GM06990 (cell line): ENCODE measurements at places on chromosomes 3 and 15.

DNA sequence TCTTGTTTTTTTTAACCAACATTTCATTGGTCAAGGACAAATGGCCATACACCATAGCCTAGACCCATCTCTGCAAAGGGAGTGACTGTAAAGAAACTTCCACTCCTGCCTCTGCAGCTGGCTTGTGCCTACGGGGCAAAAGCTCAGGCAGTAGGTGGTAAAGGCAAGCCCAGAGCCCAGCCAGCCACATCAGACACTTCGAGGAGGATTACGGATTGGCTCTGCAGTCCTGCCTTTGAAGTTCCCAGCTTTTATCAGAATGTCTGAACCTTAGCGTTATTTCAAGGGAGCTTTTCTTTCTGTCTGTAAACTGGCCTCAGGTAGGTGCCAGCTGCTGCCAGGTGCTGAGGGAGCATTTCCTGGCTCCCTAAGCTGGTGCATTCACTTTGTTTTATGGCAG lies 15.6 kb downstream of the ZNF710 start:
- DNase-seq: no peak

- no peak for DNase-seq
Measured at GRCh38 chr3:10357095-10357494, 36.2 kb upstream of the SEC13 start.

- no peak for DNase-seq
Measured at GRCh38 chr3:113629584-113630421, 66.6 kb downstream of the USF3 start.

GRCh38 chr3:51937014-51937413 lies 4.7 kb downstream of the RRP9 start:
- DNase-seq: no peak

GRCh38 chr3:155859859-155860258 lies 5.6 kb upstream of the SLC33A1 start:
- DNase-seq: no peak

- DNase-seq: no peak
Measured at GRCh38 chr15:71530116-71530515, 280.2 kb upstream of the NR2E3 start.

GRCh38 chr3:85303156-85303555 lies 344.4 kb downstream of the CADM2 start:
- no peak for DNase-seq

DNA sequence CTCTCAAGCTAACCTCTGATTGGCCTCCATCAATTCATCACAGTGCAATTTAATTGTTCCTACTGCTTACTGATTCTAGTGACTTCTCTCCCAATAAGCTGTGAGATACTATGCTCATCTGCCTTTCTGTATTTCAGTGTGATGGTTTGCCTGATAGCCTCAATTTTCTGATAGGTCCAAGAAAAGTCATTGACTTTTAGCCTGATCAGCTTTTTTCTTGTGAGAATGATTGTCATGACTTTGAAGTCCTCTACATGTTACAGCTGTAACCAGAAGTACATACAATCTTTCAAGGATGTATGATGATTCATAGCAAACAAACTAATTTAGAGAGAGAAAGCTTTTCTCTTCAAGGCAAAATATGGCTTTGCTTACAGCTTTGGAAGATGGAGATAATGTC lies 463.8 kb upstream of the CNTN3 start:
- DNase-seq: no peak

- no peak for DNase-seq
Measured at GRCh38 chr3:30448450-30449289, 157.7 kb upstream of the TGFBR2 start.

DNA sequence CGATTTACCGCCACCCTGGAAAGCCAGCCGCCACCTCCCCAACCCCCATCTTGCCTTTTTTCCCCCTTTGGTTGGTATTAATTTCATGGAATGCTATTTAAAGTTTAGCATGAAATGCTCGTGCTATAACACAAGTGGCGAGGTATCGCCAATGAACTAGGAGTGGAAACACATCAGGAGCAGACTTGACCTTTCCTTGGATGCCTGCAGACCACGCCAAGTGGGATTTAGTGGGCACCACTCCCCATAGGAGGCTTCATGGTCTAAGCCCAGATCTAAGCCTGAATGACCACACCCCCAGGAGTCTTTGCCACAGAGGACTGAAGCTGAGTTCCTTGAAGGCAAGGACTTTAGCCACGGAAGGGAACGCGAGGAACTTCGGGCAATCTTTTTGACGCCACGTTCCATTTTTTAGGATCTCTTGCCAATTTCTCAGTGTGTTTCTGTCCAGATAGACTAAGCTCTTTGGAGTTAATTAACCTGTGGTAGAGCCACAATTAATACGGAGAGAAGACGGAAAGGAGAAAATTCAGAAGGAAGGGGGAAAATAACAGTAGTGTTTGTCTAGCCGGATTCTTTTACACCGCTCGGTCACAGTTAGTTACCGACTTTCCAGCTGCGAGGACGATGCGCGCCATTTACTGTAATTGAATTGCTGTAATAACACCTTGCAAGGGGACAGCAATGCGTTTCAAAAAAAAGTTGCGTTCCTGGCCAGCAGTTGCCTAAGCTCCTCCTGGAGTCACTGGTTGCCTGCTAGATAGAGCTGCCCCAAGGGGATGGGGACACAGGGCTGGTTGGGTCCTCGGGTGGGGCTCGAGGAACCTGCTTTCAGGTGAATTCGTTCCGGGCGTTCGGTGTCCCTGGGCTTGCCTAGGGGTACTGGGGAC lies 37.1 kb downstream of the NR2F2 start:
- no peak for DNase-seq

DNA sequence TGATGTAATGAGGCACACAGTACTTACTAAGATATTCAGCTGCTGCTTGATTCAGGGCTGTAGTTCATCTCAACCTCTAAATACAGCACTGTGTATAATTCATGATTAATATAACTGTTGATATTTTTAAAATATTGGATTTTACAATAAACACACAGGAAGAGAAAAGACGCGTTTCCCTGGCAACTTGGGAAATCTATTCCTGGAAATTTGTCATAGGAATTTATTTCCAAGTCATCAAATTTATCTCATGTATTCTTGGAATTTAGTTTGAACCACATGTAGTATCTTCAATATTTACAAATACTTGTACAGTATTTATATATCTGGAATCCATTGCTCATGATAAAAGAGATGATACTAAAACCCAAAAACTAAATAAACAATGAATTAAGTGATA lies 30.6 kb downstream of the EPHA3 start:
- DNase-seq: no peak

- no peak for DNase-seq
Measured at GRCh38 chr15:67834581-67835296, 5.1 kb downstream of the RNU6-1 start.

GRCh38 chr3:187994221-187995042 lies 159.5 kb upstream of the LPP start:
- no peak for DNase-seq

DNA sequence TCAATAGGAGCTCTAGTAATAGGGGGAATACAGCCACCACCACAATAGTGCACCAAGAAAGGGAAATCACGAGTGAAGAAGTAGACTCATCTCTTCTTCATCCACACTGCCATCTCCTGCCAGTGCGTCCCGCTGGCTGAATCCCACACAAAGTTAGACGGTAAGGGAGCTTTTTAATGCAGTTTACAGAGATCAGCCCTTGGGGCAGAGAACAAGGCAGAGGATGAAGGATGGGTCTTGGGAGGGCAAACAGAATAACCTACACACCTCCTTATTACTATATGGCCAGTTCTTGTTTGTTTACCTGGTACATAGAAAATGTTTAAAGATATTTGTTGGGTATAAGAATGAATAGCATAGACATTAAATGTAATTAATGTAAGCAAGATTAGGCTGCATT lies 11.0 kb upstream of the DPH6 start:
- no peak for DNase-seq

GRCh38 chr15:57609805-57610529 lies 18.3 kb downstream of the MYZAP start:
- DNase-seq: no peak

DNA sequence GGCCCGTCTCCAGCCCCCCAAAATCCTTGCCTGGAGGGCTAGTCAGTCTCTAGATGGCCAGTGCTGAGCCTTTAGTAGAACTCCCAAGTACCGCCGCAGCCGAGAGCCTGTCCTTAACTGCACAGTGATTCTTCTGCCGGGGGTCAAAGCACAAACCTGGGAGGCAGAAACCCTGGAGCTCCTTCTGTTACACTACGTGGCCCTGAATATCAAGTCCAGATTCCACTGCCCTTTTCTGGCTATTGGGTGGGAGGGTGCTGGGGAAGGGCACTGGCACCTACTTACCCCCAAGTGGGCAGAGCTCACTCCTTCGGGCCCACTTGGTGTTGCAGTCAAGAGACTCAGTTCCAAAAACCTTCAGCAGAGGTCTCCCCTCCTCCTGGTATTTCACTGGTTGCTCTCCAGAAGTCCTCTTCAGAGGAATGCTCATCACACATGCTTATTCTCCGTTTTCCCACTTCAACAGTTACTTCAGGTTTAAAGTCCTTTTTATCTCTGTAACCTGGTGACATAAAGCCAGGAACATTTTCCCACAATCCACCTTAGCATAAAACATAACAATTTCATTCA lies 10.8 kb downstream of the PDHB start:
- no peak for DNase-seq

- DNase-seq: no peak
Measured at GRCh38 chr15:51846066-51846462, 16.6 kb downstream of the TMOD3 start.

DNA sequence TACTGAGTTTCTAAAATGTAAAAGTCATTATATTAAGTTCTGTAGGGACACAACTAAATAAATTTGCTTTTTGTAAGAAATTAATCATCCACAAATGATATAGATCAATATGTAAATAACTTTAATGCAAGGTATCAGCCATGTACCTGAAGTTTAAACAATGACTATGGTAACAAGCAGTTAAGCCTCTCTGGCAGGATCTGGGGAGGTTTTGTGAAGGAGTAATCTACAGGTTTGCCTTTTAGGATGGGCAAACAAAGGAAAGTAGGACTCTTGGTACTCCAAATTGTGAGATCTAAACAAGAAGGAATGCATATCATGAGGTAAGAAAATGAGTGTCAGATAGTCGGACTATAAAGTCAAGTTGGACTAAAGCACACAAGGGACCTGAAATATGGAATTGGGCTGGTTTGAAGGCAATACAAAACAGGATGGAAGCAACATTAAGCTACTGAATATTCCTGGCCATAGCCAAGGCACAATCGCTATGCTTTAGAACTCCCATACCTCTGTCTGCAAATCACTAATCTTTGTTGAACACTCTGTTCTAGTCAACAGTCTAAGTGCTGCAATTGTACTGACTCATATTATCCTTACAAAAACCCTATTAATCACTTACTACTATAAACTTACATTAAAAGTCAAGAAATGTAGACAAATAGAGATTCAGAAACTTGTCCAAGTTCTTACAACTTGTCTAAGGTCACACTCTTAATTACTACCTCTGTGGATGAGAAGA lies 412.8 kb downstream of the DIPK2A start:
- DNase-seq: no peak

DNA sequence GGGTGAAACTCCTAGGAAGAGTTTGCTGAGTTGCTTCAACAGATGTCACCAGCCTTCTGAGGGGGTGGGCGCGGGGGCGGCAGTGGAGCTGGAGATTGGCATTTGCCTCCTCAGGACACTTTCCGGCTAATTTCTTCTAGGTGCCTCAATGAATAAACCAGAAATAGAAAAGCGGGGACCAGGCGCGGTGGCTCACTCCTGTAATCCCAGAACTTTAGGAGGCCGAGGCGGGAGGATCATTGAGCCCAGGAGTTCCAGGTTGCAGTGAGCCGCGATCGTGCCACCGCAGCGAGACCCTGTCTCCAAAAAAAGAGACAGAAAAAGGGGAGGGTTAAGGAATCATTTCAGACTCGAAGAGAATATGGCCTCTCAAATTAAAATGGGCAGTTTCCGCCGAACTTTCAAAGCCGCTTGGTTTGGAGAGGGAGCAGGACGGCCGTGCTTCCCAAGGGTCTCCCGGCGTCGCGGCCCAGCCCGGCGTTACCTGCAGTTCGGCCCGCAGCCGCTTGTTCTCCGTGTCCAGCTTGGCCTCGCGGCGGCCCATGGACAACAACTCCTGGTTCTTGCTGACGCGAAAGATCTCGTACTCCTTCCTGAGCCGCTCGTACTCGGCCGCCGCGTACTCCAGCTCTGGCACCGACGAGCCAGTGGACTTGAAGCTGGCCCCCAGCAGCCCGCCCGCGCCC lies 587 bp downstream of the NPHP3 start:
- peak; percentile 12 for DNase-seq

GRCh38 chr3:168847291-168847883 lies 751.7 kb upstream of the GOLIM4 start:
- DNase-seq: no peak

DNA sequence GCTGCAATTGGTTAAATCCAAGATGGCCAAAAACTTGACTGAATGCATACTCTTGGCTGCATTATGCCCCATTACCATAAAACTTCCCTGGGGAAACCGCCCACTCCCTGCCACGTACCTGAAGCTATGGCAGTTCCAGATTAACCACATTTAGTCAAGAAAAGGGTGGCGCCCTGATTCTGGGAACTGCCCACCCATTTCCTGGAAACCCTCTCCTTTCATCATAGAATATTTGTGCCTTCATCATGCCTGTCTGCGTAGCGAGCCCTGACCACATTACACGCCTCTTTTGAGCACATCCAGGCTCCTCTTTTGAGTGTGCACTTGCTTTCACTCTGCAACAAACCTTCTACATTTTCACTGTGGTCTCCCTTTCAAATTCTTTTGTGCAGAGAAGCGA lies 5.2 kb downstream of the LINS1 start:
- DNase-seq: peak; percentile 51

GRCh38 chr3:105960381-105960780 lies 91.6 kb upstream of the CBLB start:
- no peak for DNase-seq

- no peak for DNase-seq
Measured at GRCh38 chr15:48540756-48541155, 104.8 kb downstream of the FBN1 start.

- peak; percentile 23 for DNase-seq
Measured at GRCh38 chr15:84142888-84143337, 92.7 kb upstream of the GOLGA6L4 start.

GRCh38 chr3:71893122-71893521 lies 108.2 kb upstream of the PROK2 start:
- DNase-seq: no peak

- no peak for DNase-seq
Measured at GRCh38 chr3:11619461-11619860, 24.3 kb downstream of the VGLL4 start.

DNA sequence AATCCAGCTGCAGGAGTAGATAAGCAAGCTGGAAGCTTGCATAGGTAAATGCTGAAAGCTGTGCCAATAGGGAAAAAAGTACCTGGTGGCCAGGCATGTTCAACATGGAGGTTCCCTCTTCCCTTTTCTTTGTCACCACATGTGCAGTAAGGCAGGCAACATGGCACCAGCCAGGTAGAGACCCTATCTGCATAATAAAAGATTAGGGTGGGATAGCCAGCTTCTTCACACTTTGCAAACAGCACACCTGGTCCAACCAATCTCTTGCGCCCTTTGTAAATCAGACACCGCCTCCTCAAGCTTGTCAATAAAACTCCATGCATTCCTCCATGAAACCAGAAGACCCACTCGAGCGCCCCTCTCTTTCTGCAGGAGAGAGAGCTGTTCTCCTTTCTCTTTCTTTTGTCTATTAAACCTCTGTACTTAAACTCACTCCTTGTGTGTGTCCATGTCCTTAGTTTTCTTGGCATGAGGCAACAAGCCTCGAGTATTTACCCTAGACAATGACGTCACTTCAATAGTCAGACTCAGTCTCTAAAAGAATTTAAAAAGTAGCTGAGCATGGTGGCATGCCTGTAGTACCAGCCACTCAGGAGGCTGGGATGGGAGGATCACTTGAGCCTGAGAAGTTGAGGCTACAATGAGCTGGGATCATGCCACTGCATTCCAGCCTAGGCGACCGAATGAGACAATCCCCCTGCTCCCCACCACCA lies 256.3 kb downstream of the SCAPER start:
- DNase-seq: no peak

GRCh38 chr3:111585217-111585616 lies 9.9 kb downstream of the ZBED2 start:
- DNase-seq: no peak
